ENCODE measurements at places on chromosomes 6 and 20.

GRCh38 chr6:30690403-30691207, at the start of gene NRM:
Gene NRM, minus strand, starts transcription at chr6:30690984. Its CDS starts 10 bp downstream, at chr6:30690974.
- no peaks in the 10 kb centered on the region for H3K27me3 ChIP-seq
- peak within 1 kb of the TSS; percentile 98 for H3K4me3 ChIP-seq
- peak within 1 kb of the TSS; percentile 90 for H3K27ac ChIP-seq
- peaks cover 41% of the 10 kb centered on the region for H3K4me1 ChIP-seq
- DNase-seq = peak; percentile 45

GRCh38 chr6:157459327-157459726, 78.3 kb downstream of the ZDHHC14 start:
- DNase-seq = no peak
- H3K27me3 ChIP-seq = no peaks in the 10 kb centered on the region
- H3K27ac ChIP-seq = peak overlapping the region; percentile 72
- peaks cover 25% of the 10 kb centered on the region for H3K4me1 ChIP-seq
- no peak overlapping the region for H3K4me3 ChIP-seq
- H3K36me3 ChIP-seq = peaks cover 5% of the 10 kb centered on the region

GRCh38 chr20:59774921-59775686, 158.3 kb downstream of the SYCP2 start:
- H3K36me3 ChIP-seq = no peaks in the 10 kb centered on the region
- H3K27ac ChIP-seq = no peak overlapping the region
- no peaks in the 10 kb centered on the region for H3K4me1 ChIP-seq

- H3K36me3 ChIP-seq = no peaks in the 10 kb centered on the region
- no peak overlapping the region for H3K4me3 ChIP-seq
- no peaks in the 10 kb centered on the region for H3K27me3 ChIP-seq
Measured at GRCh38 chr6:97969065-97969464, 686.0 kb upstream of the MMS22L start.

DNA sequence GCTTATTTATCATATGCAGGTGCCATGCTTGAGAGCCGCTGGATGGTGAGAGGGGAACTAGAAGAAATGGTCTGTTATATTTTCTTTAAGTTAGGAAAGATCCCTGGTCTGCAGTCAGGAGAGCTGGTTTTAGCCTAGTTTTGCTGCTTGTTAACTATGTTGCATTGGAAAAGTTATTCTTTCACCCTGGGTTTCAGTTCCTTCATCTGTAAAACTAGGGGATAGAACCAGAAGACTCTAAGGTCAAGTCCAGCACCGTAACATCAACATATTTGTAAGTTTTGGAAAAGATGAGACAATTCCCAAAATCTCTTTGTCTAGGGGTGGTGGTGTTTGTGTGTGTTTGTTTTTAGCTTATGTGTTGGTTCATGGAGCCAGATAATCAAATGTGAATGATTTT, 304.0 kb downstream of the QKI start:
- peaks cover 28% of the 10 kb centered on the region for H3K4me1 ChIP-seq
- H3K27ac ChIP-seq = no peak overlapping the region
- H3K4me3 ChIP-seq = no peak overlapping the region
- H3K27me3 ChIP-seq = no peaks in the 10 kb centered on the region
- no peak for DNase-seq

DNA sequence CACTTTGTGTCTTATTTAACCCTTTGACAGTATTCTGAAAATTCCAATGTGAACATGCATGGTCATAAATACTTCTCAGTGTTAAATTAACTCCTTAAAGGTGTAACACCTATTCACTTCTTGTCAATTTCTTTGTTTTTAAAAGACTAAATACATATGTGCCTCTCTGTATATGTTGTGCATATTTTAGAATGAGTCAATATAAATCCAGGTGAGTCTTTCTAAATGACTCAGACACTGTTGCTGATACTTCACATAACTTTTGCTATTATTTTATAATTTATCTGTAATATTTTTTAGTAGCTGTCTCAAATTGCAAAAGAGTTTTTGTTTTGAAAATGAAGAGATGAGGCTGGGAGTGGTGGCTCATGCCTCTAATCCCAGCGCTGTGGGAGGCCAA, 36.0 kb downstream of the TIAM2 start:
- no peaks in the 10 kb centered on the region for H3K36me3 ChIP-seq
- H3K27me3 ChIP-seq = peaks cover 2% of the 10 kb centered on the region
- H3K4me1 ChIP-seq = no peaks in the 10 kb centered on the region
- no peak overlapping the region for H3K4me3 ChIP-seq

- no peak overlapping the region for H3K4me3 ChIP-seq
- no peak for DNase-seq
- H3K4me1 ChIP-seq = no peaks in the 10 kb centered on the region
- H3K27me3 ChIP-seq = peaks cover 23% of the 10 kb centered on the region
Measured at GRCh38 chr6:44010411-44011349, 116.6 kb downstream of the MRPL14 start.

GRCh38 chr6:109580519-109580918, 97.5 kb upstream of the ZBTB24 start:
- no peak overlapping the region for H3K4me3 ChIP-seq
- no peak for DNase-seq
- no peaks in the 10 kb centered on the region for H3K4me1 ChIP-seq
- H3K27me3 ChIP-seq = no peaks in the 10 kb centered on the region

- no peak overlapping the region for H3K4me3 ChIP-seq
- H3K27ac ChIP-seq = no peak overlapping the region
- H3K4me1 ChIP-seq = peaks cover 16% of the 10 kb centered on the region
- peaks cover 10% of the 10 kb centered on the region for H3K27me3 ChIP-seq
- DNase-seq = no peak
Measured at GRCh38 chr6:156560476-156560875, 216.7 kb upstream of the ARID1B start.

GRCh38 chr6:13445005-13445743, 42.2 kb downstream of the GFOD1 start:
- H3K27ac ChIP-seq = no peak overlapping the region
- H3K4me3 ChIP-seq = no peak overlapping the region
- no peaks in the 10 kb centered on the region for H3K27me3 ChIP-seq
- H3K4me1 ChIP-seq = peaks cover 20% of the 10 kb centered on the region
- DNase-seq = no peak

All from memory B cell (primary cell).